ENCODE measurements at places on chromosomes 5 and 9.
A peak's percentile ranks its signal among the peaks of the same experiment; 100 is the strongest.

DNA sequence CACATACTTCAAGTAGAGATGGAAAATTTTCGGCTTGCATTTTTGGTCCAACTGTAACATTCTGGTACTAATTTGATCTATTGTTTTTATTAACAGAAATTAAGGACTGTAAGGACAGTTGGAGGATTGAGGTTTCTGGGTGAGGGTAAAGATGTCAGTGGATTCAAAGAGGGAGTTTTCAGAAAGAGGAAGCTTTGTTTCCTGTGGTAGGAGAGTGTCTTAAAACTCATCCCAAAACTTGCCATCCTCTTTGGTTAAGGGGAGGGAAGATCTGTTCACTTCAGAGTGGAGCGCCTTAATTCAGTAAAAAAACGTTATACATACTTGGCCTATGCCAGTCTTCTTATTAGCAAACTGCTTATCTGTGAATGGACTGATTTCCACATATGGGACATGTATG lies 13.8 kb downstream of the CNTRL start:
- DNase-seq: no peak

DNA sequence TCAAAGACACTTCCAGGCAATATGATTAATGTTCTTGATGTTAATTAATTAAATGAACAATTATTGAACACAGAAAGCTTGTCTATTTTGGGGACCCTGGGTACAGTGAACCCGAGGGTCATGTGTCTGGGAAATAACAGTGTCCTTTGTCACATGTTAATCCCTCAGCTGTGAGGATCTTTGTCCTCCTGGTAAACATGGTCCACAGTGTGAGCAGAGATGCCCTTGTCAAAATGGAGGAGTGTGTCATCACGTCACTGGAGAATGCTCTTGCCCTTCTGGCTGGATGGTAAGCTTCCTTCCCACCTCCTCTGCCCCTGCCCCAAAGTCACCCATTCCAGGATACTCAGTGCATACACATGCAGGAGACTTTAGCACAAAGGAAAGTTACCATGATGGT lies 107.9 kb downstream of the MEGF10 start:
- peak; percentile 18 for DNase-seq

DNA sequence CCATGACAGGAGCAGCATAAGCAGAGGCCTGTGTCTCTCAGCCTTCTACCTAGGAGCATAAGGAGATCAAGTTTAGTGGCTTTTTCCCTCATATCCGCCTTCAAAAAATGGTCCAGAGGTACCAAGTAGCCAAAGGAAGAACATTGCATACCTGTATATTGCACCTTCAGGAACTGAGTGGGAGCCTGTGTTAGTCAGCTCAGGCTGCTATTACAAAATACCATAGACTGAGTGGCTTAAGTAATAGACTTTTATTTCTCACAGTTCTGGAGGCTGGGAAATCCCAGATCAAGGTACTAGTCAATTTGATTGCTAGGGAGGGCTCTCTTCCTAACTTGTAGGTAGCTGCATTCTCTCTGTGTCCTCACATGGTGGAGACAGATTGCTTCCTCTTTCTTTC lies 597.4 kb upstream of the PTGER4 start:
- no peak for DNase-seq

GRCh38 chr9:137516144-137516917 lies 33.9 kb downstream of the PNPLA7 start:
- no peak for DNase-seq

DNA sequence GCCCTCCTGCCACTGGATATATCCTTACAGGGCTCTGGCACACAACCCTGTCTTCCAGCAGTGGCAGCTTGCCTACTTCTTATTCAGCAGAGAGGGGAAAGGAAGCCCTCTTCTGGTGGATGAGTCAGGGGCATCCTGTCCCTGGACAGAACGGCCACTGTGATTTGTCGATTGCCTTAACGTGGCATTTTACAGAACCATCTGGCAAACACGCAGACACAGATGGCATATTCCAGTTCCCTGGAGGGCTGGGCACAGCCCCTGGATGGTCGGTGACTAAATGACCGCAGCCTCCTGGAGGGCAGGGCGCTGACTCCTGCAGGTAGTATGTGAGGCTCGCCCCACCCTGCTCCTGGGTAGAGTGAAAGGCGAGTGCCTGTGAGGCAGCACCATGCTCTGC lies 62.1 kb downstream of the DCP2 start:
- DNase-seq: no peak

- DNase-seq: no peak
Measured at GRCh38 chr5:14039576-14039975, 95.1 kb upstream of the DNAH5 start.

Measured in midbrain (tissue), 1 donor.